ENCODE measurements at places on chromosomes 5 and 9.

- no peaks in the 10 kb centered on the region for H3K27me3 ChIP-seq
- no peak overlapping the region for H3K4me3 ChIP-seq
- no peak overlapping the region for H3K27ac ChIP-seq
- H3K36me3 ChIP-seq, result no peaks in the 10 kb centered on the region
- H3K4me1 ChIP-seq, result no peaks in the 10 kb centered on the region
Observed at GRCh38 chr9:107606149-107606790, 116.7 kb upstream of the KLF4 start.

DNA sequence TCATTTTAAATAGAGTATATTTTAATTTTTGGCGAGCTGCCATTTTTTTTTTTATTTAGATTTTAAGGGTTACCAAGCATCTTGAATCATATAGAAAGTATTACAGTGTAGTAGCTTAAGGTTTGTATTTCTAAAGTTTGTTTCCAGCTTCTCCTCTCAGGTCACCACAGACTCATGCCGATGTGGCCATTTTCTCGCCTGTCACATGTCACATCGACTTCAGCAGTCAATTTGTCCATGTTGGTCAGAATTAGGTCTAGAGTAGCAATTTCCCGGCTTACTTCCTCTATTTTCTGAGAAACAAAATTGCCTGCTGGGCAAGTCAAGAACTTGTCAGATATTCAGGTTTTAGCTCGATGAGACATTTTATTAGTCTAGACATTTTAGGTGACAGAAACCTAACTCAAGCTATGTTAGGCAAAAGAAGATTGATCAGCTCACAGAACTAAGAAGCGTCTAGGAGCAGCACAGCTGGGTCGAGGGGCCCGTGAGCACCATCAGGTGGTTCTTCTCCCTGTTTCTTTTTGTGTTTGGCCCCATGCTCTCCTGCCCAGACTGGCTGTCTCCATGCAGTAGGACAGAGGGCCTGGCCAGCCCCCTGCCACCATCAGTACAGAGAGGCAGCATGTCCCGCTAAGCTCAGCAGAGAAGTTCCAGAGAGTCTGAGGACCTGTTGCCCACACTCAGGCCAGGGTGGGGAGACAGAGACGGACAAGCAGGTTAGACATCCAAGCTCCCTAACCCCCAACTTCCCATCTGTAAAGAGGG is 48.4 kb upstream of the AFAP1L1 start:
- no peak overlapping the region for H3K4me3 ChIP-seq
- peaks cover 3% of the 10 kb centered on the region for H3K27me3 ChIP-seq
- no peak for DNase-seq
- no peak overlapping the region for H3K27ac ChIP-seq

DNA sequence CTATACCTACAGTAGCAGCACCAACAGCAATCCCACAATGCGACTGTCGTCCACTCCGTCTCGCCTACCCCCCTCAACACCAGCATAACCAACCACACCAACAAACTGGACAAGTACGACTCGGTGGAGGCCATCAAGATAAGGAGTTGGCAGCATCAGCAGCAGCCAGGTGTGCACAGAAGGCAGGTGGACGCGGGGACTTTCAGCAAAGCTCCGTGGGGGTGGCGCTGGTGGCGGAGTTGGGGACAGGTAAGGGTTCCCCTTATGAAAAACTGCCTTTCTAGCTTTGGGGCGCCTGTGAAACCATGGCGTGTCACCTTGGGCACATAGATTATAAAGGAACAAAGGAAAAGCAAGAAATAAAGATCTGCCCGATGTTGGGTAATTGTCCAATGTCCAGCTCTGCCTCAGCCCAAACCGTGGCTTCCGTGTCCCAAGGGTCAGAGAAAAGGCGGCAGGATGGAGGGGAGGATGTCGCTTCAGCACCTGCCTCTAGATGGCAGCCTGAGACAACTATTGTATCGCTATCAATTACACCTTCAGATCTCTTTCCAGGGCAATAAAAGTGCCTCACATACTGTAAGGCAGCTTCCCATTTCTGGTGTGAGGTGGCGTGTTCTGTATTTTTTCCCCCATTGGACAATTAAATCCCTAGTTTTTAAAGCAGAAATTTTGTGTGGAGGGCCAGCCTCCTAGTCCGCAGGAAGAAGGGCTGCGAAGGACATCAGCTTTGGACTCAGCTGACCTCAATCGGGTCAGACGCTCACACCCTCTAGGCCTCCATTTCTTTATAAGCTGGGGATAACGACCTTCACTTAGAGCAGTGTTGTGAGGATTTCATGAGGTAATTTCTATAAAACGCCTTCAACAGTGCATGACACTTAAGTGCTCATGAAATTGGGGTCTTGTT is 58.8 kb downstream of the MTRR start:
- H3K27ac ChIP-seq, result no peak overlapping the region
- H3K4me3 ChIP-seq, result no peak overlapping the region
- H3K4me1 ChIP-seq, result no peaks in the 10 kb centered on the region

DNA sequence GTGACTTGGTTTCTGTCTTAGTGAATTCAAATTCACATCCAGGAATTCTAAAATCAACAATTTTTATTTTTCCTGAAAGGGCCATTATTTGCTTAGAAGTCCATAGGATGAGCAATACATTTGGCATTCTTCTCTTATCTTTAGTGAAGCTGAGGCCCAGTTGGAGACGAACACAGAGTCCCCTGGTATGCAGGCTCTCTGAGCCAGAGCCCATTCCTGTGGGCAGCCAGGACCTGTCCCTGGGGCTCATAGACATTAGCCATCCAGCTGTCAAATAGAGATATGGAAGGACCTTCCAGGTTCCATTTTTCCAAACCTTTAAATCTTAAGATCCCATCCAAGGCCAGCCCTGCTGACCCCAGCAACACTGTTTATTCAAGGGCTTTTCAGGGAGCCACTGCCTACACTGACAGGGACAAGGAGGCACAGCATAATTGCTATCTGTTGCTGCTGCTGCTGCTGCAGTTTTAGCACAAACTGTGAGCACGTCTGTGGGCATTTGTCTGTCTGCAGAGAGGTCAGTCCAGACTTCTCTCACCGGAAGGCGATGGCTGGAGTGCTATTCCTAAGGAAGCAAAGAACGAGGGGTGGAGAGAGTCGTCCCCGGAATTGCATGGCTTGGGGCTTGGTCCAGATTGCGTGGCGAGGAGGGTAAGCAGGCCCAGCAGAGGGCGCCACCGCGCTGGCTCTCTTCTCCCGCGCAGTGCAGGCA is 639.0 kb downstream of the CCDC171 start:
- H3K27me3 ChIP-seq, result no peaks in the 10 kb centered on the region
- no peaks in the 10 kb centered on the region for H3K36me3 ChIP-seq
- no peaks in the 10 kb centered on the region for H3K4me1 ChIP-seq
- no peak overlapping the region for H3K27ac ChIP-seq
- DNase-seq, result no peak

DNA sequence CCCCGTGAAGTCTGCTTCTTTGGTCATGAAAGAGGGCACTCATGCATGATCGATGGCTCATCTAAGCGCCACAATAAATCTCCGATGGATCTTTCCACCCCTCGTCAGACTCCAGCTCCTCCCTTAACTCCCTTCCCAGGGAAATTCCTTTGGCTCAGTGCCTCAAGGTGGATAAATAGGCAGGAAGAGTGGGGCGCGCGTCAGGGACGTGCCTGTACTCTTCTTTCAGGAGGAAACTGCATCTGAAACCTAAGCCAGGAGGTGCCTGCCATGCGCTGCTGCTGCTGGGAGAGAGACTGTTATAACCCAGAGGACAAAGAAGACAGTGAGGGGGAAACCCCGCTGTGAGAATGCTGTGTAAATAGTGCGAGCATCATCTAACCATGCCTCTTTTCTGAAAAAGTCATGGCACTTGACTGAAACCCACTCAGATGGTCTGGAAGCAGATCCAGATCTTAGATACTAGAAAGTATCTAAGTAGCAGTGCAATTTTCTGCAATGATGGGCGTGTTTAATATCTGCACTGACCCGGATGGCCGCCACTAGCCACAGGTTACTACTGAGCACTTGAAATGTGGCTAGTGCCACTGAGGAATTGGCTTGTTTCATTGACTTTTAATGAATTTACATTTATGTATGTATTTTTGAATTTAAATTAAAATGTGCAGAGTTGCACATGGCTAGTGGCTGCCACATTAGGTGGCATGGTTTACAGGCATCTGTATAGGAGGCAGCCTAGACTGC is 120.3 kb upstream of the BASP1 start:
- no peak for DNase-seq
- H3K36me3 ChIP-seq, result no peaks in the 10 kb centered on the region
- no peaks in the 10 kb centered on the region for H3K4me1 ChIP-seq
- no peaks in the 10 kb centered on the region for H3K27me3 ChIP-seq
- no peak overlapping the region for H3K27ac ChIP-seq

GRCh38 chr5:166127766-166128570 is 2163.5 kb upstream of the WWC1 start:
- H3K4me3 ChIP-seq, result no peak overlapping the region
- H3K36me3 ChIP-seq, result no peaks in the 10 kb centered on the region
- DNase-seq, result no peak
- H3K4me1 ChIP-seq, result no peaks in the 10 kb centered on the region
- H3K27me3 ChIP-seq, result no peaks in the 10 kb centered on the region

DNA sequence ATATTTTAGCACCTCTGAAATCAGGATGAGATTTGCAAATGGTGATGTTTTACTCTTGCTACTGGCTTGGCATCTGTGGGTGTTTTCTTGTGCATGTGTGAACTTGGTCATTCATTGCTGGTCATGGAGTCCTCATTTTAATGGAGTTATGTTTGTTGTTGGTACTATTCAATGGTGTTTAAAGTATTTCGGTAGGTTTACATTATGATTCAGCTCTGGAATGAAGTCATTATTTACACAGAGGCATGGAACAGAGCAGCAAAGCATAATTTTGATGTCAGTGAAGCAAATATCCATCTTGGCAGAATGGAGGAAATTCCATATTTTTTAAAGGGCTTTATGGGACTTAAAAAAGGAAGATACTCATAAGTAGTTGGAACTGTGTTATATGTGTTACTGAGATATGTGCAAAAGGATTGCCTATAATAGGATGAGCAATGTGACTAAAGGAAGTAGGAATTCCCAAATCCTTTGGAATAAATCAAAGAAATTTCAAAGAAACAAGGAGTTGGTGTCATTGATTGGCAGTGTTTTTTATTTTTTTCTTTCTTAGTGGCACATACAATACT is 147.4 kb downstream of the ACTBL2 start:
- H3K4me1 ChIP-seq, result no peaks in the 10 kb centered on the region
- H3K27me3 ChIP-seq, result no peaks in the 10 kb centered on the region
- no peak for DNase-seq
- no peak overlapping the region for H3K27ac ChIP-seq

DNA sequence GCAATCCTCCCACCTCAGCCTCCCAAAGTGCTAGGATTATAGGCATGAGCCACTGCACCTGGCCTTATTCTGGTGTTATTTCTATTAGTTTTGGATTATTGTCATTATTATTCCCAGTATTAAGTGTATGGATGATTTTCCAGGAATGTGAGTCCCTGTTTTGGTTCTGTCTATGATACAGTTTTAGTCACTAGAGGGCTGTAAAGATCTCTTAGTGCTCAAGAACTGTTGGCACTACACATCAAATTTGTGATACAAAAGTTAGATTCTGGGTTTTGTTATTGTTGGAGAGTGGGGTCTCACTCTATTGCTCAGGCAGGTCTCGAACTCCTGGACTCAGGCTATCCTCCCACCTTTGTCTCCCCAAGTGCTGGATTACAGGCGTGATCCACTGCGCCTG is 12.1 kb downstream of the CCL28 start:
- no peak for DNase-seq
- no peak overlapping the region for H3K4me3 ChIP-seq
- H3K27ac ChIP-seq, result no peak overlapping the region
- H3K4me1 ChIP-seq, result peaks cover 13% of the 10 kb centered on the region

DNA sequence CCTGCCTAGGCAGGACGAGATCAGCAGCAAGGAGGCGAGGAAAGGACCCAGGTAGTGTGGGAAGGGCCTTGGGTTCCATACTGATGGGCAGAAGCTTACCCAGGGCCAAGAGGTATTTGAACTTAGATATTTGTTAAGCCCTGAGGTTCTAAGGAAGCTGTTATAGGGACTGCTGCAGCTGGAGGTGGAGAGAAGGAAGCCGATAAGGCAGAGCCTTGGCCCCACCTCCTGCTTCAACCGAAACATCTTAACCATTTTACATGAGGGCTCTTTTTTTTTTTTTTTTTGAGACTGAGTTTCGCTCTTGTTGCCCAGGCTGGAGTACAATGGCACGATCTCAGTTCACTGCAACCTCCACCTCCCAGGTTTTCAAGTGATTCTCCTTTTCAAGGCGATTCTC is 8.6 kb upstream of the AQP3 start:
- H3K4me3 ChIP-seq, result no peak overlapping the region
- peaks cover 7% of the 10 kb centered on the region for H3K36me3 ChIP-seq
- DNase-seq, result no peak

- no peak overlapping the region for H3K4me3 ChIP-seq
- no peaks in the 10 kb centered on the region for H3K27me3 ChIP-seq
- no peak overlapping the region for H3K27ac ChIP-seq
- no peaks in the 10 kb centered on the region for H3K4me1 ChIP-seq
Observed at GRCh38 chr5:98513380-98513779, 260.1 kb upstream of the RGMB start.

- DNase-seq, result no peak
- H3K4me3 ChIP-seq, result no peak overlapping the region
- no peaks in the 10 kb centered on the region for H3K36me3 ChIP-seq
- H3K27me3 ChIP-seq, result no peaks in the 10 kb centered on the region
Observed at GRCh38 chr5:99104538-99105132, 175.8 kb upstream of the CHD1 start.

DNA sequence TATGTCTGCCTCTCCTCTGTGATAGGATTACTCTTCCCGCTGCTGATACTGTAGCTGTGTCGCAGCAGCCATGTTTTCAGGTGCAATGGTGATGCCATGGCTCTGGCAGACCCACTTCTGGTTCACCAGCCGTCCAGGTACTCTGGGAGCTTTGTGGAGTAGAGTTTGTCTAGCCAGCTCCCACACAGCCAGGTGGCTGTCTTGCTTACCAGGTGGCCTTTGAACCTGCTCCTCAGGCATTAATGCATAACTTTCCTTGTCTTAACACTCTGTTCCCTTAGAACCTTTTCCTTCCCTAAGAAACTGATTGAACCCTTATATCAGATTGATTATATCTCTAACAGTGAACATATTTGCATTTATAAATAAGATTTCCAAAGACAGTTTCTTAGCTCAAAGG is 42.2 kb downstream of the F2RL2 start:
- no peaks in the 10 kb centered on the region for H3K4me1 ChIP-seq
- H3K4me3 ChIP-seq, result no peak overlapping the region
- H3K27me3 ChIP-seq, result no peaks in the 10 kb centered on the region
- DNase-seq, result no peak

DNA sequence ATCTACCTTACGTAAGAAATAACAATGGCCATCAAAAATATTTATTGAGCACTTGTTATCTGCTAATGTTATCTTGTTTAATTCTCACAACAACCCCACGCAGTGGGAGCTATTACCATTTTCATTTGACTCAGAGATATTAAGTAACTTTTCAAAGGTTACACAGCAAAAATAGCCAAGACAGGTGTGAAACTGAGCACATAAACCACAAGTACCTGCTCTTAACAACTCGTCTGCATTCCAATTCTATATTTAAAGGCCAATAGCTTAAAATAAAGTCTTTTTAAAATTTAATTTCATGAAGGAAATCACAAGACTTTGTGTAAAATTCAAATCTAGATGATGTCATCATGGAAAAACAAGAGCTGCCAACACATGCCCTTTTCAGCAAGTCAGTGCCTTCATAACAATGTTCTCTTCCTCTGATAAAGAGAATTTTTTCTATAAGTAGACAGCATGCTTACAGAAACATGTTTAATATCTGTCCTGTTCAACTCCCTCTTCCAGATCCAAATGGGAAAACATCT is 111.6 kb downstream of the MED10 start:
- peaks cover 3% of the 10 kb centered on the region for H3K27me3 ChIP-seq
- no peaks in the 10 kb centered on the region for H3K36me3 ChIP-seq
- no peak overlapping the region for H3K4me3 ChIP-seq
- no peak overlapping the region for H3K27ac ChIP-seq
- no peak for DNase-seq

Data from T-cell (primary cell).